Naive thymus-derived CD4-positive, alpha-beta T cell (primary cell): ENCODE measurements at places on chromosomes 4 and X. TPM values are rescaled to one million over a fixed set of nuclear protein-coding genes. Genes with fewer than 3 reads are reported as not detected.
A peak's percentile ranks its signal among the peaks of the same experiment; 100 is the strongest.

DNA sequence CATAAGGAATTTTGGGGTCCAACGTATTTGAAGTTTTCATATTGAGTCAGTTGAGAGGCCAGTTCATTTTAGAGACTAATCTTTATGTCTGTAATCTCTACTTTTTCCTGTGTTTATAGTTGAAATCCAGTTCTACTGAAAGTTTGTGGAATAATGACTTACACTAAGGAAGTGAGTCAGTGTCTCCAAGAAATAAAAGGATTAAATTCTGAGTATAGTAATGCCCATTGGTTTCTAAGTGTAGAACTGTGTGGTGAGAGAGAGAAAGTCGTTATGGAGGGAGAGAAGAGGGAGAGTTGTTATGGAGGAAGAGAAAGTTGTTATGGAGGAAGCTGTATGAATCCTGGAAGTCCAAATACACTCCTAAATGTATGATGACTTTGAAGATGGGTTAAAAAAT is 264.6 kb upstream of the HAND2 start:
- H3K4me3 ChIP-seq: no peak overlapping the region
- H3K27ac ChIP-seq: no peak overlapping the region
- DNase-seq: no peak
- no peaks in the 10 kb centered on the region for H3K36me3 ChIP-seq
- no peaks in the 10 kb centered on the region for H3K27me3 ChIP-seq

DNA sequence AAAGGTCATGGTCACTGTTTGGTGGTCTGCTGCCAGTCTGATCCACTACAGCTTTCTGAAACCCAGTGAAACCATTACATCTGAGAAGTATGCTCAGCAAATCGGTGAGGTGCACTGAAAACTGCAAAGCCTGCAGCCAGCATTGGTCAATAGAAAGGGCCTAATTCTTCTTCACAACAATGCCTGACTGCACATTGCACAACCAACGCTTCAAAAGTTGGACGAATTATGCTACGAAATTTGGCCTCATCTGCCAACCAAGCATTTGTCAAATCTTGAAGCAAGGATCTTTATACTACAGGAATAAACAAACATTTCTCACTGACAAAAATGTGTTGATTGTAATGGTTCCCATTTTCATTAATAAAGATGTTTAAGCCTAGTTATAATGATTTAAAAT is 90.4 kb downstream of the EIF4E start:
- no peaks in the 10 kb centered on the region for H3K36me3 ChIP-seq
- no peak for DNase-seq
- no peaks in the 10 kb centered on the region for H3K27me3 ChIP-seq
- no peaks in the 10 kb centered on the region for H3K4me1 ChIP-seq
- H3K27ac ChIP-seq: no peak overlapping the region
- no peak overlapping the region for H3K4me3 ChIP-seq

DNA sequence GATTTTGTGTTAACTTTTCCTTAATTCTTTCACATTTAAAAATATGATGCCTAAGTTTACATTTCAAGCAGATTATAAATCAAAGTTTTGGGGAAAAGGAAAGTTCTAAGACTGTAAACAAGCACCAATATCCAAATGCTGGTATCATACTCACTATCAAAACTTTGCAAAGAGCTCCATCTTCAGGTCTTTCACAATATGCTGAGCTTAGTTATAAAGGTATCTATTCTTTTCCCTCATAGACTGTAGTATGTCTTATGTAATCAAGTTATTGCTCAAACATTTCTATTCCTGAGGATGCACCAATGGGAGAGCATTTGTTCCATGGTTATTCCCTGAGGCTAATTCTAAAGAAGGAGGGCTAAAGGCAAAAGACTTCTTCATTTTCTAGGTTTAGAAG is 207.9 kb upstream of the FAM241A start:
- H3K36me3 ChIP-seq: no peaks in the 10 kb centered on the region
- H3K4me3 ChIP-seq: no peak overlapping the region
- DNase-seq: no peak
- H3K27ac ChIP-seq: no peak overlapping the region

The CXCL1 gene
- not detected for polyA plus RNA-seq

DNA sequence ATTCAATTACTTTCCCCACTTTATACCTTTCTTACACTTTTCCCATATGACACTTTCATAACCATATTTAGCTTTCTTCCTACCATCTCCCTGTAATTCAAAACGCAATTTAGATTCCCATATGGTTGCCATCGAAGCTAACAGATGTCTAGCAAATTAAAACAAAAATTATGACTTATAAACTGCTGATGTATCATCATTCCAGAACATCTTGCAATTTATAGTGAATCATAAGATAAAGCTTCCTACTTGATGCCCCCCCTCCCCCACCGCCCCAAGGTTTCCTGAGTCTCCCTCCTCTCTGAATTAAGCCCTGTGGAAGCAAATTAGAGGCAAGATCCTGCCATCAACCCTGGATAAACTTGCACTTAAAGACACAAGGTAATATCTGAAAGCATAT is 5.4 kb downstream of the TSPAN5 start:
- no peak overlapping the region for H3K4me3 ChIP-seq
- H3K4me1 ChIP-seq: peaks cover 7% of the 10 kb centered on the region
- H3K27me3 ChIP-seq: no peaks in the 10 kb centered on the region
- no peaks in the 10 kb centered on the region for H3K36me3 ChIP-seq

The NXF2 gene
- not detected for polyA plus RNA-seq

DNA sequence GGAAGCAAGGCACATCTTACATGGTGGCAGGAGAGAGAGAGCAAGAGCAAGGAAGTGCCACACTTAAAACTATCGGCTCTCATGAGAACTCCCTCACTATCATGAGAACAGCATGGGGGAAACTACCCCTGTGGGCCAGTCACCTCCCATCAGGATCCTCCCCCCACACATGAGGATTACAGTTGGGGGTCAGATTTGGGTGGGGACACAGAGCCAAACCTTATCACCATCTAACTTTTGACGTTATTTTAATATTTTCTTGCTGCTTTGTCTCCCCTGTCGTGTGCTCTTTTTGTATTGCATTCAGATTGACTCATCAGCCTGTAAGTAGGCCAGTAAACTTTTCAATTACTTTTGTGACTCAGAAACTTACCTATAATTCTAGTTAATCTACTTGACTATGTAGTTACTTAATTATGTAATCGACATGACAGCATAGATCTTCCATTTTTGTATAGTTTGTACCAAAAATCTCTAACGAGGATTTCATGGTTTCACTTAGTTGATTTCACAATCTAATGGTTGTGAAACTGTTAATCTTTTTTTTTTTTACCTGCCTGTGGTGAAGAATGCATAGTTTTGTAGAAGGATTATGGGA is 18.3 kb downstream of the STIM2 start:
- no peak for DNase-seq
- peaks cover 50% of the 10 kb centered on the region for H3K4me1 ChIP-seq
- peak overlapping the region; percentile 62 for H3K27ac ChIP-seq
- H3K36me3 ChIP-seq: no peaks in the 10 kb centered on the region
- no peak overlapping the region for H3K4me3 ChIP-seq
- no peaks in the 10 kb centered on the region for H3K27me3 ChIP-seq
